ENCODE measurements at places on chromosomes 7 and 10. TPM values are rescaled to one million over a fixed set of nuclear protein-coding genes. Genes with fewer than 3 reads are reported as not detected.

SPOCK2 gene
- total RNA-seq, result 25.1 TPM

PLA2G12B gene
- total RNA-seq, result not detected

NUP42 gene
- 63.6 TPM for total RNA-seq

EVX1 gene
- total RNA-seq, result not detected

SPDYE16 gene
- not detected for total RNA-seq

NRG3 gene
- 23.1 TPM for total RNA-seq

MRLN gene
- not detected for total RNA-seq

TMEM140 gene
- 0.62 TPM for total RNA-seq

PIP gene
- not detected for total RNA-seq

C7orf33 gene
- not detected for total RNA-seq

VAX1 gene
- total RNA-seq, result 1.2 TPM

ANKRD1 gene
- not detected for total RNA-seq

CYP17A1 gene
- not detected for total RNA-seq

IPMK gene
- total RNA-seq, result 40.4 TPM

TLX1 gene
- total RNA-seq, result not detected

NPFFR1 gene
- total RNA-seq, result 0.31 TPM

EIF4H gene
- total RNA-seq, result 146 TPM

OPN4 gene
- not detected for total RNA-seq

ATE1 gene
- total RNA-seq, result 73.3 TPM

PDCD4 gene
- total RNA-seq, result 61.1 TPM

Measured in occipital lobe (tissue), 3 donors.